ENCODE measurements at places on chromosomes 2 and 18. TPM values are rescaled to one million over a fixed set of nuclear protein-coding genes. Genes with fewer than 3 reads are reported as not detected.

STAM2 gene
- 28.9 TPM for total RNA-seq

ZNF385B gene
- not detected for total RNA-seq

AQP12B gene
- total RNA-seq = not detected

UGT1A4 gene
- total RNA-seq = not detected

CDH2 gene
- 1.8 TPM for total RNA-seq

SNTG2 gene
- 0.17 TPM for total RNA-seq
